Activated CD4-positive, alpha-beta T cell treated with anti-CD3 and anti-CD28 coated beads, Interleukin-10, Interleukin-2, amounts not matched to agents 100 ng/mL and 50 ng/mL, durations not matched to agents 16 hours and 8 hours (primary cell): ENCODE measurements at places on chromosomes 7 and 10.
A peak's percentile ranks its signal among the peaks of the same experiment; 100 is the strongest.

DNA sequence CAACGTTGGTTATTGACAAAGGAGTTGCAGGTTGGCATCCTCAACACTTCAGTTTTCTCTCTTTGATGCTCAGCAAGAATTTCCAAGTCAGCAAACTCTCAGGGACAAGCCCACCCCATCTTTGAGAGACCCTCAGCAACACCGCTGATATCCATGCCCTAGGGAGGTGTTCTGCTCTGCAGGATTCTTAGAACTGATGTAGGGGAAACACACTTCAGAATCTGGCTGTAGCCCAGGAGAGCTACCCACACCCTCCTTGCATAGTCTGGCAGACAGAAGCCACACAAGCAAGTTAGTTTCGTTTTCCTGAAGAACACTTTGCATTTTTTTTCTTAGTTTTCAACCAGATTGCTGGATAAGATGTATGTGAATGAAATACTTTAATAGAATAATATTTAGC, 822 bp downstream of the SAMD9L start:
- peak; percentile 66 for DNase-seq

GRCh38 chr7:132560825-132561529, 15.3 kb downstream of the PLXNA4 start:
- no peak for DNase-seq

DNA sequence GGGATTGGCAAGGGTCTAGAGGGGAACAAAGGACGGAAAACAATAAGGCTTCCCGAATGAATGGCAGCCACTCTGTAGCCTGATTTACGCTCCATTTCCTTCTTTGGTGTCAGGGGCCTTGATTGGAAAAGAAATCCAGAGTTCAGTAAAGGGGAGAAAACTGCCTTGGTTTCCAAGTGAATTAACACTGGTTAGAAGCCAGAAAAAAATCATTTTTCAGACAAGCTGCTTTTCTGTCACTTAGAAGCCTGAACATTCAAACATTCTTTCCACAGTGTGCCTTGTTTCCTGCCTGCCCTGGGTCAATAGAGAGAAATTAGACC, 283 bp upstream of the TRDMT1 start:
- DNase-seq, result no peak

DNA sequence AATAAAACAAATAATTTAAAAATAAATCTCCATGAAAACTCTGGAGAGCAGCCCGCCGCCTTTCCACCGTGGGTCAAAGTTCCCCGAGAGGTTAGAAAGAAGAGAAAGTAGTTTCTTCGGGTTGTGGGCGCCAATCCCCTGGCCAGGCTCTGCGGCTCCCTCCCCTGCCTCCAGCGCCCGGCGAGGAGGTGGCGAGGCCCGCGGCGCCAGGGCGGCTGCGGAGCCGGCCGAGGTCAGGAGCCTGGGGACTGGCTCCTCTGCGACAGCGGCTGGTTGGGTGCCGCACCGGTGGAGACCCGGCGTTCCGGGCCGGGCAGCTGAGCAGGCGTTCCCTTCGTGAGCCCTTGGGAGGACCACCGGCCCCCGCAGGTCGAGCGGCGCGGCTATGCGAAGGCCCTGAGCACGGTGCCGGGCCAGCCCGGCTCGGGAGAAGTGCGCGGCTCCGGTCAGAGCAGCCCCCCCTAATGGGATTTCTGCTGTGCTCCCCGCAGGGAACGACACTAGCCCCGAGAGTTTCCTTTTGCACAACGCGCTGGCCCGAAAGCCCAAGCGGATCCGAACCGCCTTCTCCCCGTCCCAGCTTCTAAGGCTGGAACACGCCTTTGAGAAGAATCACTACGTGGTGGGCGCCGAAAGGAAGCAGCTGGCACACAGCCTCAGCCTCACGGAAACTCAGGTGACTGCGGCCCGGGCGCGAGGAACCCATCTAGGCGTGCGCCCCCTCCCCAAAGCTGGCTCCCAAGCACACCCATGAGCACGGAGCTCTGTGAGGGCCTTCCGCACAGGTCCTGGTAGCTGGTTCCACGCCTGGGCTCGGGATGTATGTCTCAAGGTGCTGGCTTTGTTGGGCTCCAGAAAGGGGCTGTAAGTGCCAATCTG, 2.8 kb downstream of the EMX2 start:
- no peak for DNase-seq

GRCh38 chr10:38093816-38094157, 350 bp upstream of the ZNF37A start:
- no peak for DNase-seq

DNA sequence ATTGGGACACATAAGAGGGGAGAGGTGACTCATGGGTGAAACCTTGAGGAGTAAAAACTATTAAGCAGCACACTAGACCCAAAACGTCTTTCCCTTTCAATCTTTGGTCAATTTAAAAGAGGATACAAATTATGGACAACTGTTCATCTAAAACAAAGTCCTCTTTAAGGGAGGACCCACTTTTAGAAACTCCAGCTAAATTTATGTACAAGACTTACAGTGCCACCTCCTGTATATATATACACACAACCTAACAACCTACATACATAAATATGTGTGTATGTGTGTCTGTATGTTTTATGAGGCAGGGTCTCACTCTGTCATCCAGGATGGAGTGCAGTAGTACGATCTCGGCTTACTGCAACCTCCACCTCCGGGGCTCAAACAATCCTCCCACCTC, 18.1 kb upstream of the ZC3HAV1 start:
- no peak for DNase-seq

GRCh38 chr10:79070081-79070605, 1.4 kb downstream of the ZMIZ1 start:
- DNase-seq, result no peak

DNA sequence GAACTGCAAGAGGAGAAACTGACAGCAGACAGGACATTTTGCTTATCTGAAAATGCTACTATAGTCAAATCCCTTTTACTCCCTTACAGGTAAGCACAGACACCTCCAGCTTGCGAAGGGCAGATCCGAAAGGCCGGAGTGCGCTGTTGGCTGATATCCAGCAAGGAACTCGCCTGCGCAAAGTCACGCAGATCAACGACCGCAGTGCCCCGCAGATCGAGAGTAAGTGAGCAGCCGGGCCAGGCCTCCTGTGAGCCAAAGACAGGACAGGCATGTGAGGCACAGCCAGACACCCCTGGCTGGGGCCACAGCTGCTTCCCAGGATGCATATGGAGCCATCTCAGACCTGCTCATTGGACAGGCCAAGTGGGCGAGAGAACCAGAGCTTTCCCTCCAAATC, 69.4 kb downstream of the WIPF3 start:
- no peak for DNase-seq

GRCh38 chr7:116616555-116617059, 55.4 kb upstream of the MET start:
- no peak for DNase-seq

DNA sequence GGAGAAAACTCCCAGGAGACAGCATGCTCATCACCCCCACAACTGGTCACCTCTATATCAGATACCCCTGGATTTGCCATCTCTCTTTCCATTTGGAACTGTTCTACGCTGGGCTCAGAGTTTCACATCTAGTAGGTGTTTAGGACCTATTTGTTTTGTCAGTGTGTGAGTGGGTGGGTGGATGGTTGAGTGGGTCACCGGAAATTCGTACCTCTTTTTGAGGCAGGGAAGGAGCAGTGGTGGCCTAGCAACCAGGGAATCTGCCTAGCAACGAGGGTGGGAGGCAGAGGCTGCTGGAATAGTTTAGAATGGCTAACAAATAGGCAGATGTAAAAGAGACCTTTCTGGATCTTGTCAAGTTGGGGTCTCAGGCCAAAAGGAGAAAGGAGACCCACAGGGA, 23.2 kb upstream of the SLF2 start:
- no peak for DNase-seq

DNA sequence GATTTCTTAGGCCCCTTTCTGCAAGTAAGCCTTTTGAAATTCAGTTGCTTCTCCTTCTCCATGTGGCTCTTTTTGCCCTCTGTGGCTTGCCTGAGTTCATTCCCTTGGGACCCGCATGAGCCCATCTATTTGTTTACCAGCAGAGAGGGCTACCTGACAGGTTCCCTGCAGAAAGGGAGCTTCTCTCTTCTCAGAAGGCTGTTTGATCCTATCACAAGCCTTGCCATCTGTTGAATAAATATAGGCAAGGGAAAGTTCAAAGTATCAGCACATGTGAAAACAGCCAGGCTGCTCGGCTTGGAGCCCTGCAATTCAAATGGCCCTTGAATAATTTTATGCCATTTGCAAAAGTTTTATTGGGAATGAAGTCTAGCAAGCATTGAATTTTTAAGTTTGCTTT, 720.2 kb upstream of the FZD8 start:
- DNase-seq, result no peak

GRCh38 chr7:3260401-3260715, 40.7 kb upstream of the SDK1 start:
- DNase-seq, result no peak

GRCh38 chr7:30310674-30311362, 26.4 kb downstream of the ZNRF2 start:
- DNase-seq, result no peak

DNA sequence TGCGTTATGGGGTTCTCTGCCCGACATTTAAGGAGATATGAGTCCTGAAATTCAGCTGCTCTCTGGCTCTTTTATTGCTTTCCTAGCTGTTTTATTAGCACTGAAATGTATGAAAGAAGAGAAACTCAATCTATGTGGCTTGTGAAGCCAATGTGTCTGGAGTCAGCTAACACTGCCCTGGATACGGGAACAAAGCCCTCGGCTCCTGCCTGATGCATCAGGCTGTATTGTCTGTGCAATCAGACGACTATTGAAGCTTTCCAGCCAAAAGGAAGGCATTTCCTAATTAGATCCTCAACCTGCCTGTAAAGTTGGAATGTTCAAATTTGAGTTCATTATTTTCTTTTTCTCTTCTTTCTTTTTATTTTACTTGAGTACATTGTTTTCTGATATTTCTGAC, 22.0 kb upstream of the TM9SF3 start:
- no peak for DNase-seq

- DNase-seq, result no peak
Measured at GRCh38 chr7:54955296-54955695, 63.5 kb upstream of the EGFR start.

DNA sequence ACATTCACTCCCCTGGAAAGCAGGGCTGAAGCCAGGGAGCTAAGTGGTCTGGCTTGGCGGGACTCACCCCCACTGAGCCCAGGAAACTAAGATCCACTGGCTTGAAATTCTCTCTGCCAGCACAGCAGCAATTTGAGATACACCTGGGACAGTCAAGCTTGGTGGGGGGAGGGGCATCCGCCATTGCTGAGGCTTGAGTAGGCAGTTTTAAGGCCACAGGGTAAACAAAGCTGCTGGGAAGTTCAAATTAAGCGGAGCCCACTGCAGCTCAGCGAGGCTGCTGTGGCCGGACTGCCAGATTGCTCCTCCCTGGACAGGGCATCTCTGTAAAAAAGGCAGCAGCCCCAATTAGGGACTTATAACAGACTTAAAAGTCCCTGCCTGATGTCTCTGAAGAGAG, 108.2 kb upstream of the FAM13C start:
- no peak for DNase-seq

- DNase-seq, result no peak
Measured at GRCh38 chr10:91046869-91047268, 126.0 kb upstream of the ANKRD1 start.

DNA sequence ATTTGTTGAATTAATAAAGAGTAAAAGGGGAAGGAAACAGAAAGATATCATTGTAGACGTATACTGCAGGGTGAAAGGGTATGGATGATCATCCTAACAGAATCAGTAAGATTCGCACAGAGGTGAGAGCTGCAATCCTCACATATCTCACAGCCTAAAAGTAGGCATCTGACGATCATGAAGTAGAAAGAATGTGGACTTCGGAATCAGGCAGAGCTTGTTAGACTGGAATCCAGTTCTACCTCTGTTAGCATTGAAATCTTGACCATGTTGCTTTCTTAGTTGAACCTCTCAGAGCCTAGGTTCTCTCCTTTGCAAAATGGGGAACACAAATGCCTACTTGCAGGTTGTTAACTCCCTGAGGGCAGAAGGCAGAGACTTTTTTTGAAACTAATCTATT, 320.0 kb upstream of the C7orf33 start:
- DNase-seq, result no peak

GRCh38 chr7:38222481-38223096, 44.5 kb downstream of the STARD3NL start:
- peak; percentile 71 for DNase-seq

GRCh38 chr10:110916554-110917346, 2.2 kb downstream of the BBIP1 start:
- no peak for DNase-seq
